NCI-H1436 treated with DMSO at 0.1 percent for 48 hours (cell line): ENCODE measurements at places on chromosomes 3 and 15.

- DNase-seq, result no peak
Observed at GRCh38 chr3:122006267-122006666, 15.8 kb downstream of the ILDR1 start.

DNA sequence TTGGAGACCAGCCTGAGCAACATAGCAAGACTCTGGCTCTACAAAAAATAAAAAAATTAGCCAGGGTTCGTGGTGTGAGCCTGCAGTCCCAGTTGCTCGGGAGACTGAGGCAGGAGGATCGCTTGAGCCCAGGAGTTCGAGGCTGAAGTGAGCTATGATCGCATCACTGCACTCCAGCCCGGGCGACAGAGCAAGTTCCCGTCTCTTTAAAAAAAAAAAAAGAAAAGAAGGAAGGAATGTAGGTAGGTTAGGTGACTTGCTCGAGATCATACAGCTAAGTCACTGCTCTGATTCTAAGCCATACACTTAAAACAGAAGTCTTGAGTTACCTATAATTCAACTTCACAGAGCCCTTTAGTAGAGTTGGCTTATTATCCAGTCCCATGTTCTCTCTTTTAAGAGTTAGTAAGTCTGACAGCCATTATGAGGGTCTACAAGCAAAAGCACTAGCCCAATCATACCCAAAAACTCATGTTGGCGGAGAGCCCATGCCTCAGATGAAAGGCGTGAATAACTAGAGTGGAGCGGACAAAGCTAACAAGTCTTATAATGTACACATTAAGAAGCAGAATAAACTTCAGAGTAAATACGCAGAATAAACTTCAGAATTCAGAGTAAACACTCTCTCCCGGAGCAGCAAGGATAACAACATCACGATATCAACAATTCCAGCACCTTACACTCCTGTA lies 768 bp downstream of the AAGAB start:
- no peak for DNase-seq

GRCh38 chr3:151219056-151219455 lies 16.0 kb upstream of the GPR171 start:
- no peak for DNase-seq

DNA sequence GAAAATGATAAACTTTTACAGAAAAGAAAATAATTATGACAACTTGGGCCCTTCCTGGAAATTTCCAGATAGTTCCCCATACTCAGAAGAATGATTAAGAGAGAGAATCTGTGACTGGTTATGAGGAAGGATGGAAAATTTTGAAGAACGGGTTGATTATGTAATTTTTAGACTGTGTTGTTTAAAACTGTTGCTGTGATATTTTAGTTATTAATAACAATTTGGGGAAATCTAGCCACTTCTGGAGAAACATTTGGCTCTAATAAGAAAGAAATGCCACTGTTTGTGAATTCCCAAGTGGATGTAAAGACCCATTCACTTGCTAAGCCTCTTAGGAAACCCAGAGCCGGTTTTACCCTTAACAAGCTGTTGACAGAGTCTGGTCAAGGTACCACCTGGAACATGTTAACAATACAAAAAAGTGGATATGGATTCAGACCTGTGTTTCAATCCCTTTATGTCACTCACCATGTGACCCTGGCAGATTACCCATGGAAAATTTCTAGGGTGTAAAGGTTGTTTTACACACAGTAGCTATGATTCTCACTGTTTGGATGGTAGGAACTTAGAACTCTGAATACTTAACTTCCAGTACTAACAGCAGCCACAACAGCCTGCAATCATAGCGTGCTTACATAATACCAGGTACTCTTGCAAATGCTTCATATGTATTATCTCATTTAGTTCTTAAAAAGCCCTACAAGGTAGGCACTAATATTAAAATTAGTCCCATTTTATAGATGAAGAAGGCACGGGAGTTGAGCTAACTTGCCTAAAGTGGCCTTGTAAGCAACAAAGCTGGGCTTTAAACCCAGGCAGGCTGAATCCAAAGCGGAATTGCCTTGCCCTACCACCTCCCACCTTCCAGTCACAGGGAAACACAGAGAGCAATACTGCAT lies 32.0 kb downstream of the ZBTB38 start:
- DNase-seq, result no peak

DNA sequence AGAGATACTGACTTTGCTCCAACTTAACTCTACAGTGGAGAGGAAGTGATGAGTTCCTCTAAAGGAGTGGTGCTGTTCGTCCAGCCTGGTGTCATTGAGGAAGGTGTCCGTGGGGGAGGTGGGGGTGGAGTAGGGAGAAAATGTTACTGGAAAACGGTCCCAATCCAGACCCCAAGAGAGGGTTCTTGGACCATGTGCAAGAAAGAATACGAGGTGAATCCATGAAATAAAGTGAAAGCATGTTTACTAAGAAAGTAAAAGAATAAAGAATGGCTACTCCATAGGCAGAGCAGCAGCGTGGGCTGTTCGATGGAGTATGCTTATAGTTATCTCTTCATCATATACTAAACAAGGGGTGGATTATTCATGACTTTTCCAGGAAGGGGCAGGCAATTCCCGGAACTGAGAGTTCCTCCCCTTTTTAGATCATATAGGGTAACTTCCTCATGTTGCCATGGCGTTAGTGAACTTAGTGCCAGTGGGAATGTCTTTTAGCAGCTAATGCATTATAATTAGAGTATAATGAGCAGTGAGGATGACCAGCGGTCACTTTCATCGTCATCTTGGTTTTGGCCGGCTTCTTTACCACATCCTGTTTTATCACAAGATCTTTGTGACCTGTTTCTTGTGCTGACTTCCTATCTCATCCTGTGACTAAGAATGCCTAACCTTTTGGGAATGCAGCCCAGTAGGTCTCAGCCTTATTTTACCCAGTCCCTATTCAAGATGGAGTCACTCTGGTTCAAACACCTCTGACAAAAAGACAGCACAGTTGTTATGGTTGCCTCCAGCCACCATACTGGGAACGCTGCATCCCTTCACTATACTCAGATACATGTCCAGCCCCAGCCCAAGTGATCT lies 38.6 kb downstream of the CLEC3B start:
- DNase-seq, result no peak

DNA sequence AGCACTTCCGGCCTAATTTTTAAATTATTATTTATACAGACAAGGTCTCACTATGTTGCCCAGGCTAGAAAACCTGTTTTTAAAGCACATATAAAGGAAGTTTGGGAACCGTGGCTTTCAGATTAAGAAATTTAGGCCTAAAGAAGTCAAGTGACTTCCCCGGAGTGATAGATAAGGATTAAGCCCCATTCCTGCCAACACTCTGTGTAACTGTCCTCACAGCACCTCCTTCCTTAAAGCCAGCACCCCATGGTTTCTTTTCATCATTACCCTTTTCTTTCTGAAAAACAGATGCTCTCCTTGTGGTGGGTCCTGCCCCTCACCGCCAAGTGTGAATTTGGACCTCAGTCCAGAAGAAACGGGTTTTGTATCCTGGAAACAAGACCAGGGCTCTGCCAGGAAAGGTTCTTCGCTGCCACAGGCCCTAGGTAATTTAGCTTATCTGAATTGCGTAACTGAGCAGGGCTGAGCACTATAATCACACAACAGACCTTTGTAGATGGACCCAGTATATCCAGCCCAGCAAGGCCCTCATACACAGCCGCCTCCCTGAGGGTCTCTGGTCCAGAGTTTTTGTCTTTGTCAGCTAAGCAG lies 231.3 kb downstream of the PLCL2 start:
- DNase-seq, result no peak

DNA sequence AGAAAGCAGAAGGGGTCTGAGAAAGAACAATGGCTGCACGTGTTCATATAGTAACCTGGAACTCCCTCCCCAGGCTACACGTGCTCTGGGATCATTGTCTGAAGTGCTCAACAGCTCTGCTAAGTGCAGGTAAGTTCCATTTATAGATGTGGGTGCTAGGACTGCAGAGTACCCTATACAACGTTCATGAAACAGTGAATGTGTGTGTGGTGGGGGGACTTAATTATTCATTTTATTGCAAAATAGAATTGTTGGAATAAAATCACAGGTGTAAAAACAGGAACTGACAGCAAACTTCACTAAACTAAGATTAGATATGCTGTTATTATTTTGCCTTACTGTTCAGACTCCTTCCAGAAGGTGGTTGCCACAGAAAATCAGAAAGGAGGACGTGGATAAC lies 68.5 kb downstream of the CCR4 start:
- no peak for DNase-seq

GRCh38 chr15:56906766-56907165 lies 11.7 kb upstream of the TCF12 start:
- DNase-seq, result no peak

- DNase-seq, result no peak
Observed at GRCh38 chr3:192621909-192622308, 105.4 kb downstream of the FGF12 start.

DNA sequence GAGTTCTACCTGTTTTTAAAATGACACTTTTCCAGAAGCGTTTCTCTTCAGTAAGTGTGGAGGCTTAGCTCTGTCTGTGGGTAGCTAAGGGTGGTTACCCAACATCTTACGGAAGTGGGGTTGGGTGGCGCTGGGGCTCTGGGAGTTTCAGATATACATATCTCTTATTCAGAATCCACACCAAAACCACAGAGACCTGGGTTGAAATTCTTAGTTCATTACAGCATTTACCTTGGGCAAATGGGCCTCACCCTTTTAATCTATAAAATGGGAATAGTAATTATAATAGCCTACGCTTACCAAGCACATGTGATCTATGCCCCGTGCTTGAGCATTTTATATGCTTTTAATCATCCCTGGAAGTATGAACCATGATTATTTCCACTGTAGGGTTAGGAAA lies 9.4 kb downstream of the PTPRG start:
- DNase-seq, result no peak

DNA sequence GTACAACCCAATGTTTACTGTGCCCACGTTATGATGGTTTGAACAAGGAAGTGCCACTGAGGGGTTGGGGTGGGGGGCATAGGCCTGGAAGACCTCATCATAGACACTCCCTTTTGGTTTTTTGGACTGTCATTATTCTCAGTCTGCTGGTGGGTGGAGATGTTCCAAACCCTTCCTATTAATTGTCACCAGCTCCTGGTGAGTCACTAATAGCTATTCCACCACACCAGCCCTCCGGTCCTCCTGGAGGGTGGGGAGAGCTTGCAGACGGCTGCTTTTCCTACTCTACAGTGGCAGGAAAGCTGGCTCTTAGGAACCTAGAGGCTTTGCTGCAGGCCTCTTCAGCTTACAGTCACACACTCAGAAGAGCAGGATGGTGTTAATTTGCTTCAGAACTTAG lies 9.0 kb upstream of the COPG1 start:
- no peak for DNase-seq

- no peak for DNase-seq
Observed at GRCh38 chr15:48936666-48937065, 27.1 kb downstream of the SHC4 start.

DNA sequence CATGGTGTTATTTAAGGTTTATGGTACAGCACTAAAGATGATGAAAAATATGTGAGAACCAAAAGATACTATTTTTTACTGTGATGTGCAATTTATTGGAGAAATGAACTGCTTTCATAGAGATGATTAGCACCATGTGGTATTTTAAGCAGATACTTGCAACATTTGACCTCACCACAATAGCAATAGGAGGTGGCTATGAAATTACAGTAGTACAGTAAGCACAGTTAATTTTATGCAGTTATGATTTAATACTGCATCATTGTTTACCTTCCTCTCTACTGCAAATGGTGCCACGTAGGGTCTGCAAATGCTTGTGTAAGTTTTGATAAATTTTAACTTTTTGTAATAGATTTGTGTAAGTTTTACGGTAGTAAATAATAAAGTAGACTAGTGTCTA lies 14.0 kb downstream of the PYGO1 start:
- no peak for DNase-seq

DNA sequence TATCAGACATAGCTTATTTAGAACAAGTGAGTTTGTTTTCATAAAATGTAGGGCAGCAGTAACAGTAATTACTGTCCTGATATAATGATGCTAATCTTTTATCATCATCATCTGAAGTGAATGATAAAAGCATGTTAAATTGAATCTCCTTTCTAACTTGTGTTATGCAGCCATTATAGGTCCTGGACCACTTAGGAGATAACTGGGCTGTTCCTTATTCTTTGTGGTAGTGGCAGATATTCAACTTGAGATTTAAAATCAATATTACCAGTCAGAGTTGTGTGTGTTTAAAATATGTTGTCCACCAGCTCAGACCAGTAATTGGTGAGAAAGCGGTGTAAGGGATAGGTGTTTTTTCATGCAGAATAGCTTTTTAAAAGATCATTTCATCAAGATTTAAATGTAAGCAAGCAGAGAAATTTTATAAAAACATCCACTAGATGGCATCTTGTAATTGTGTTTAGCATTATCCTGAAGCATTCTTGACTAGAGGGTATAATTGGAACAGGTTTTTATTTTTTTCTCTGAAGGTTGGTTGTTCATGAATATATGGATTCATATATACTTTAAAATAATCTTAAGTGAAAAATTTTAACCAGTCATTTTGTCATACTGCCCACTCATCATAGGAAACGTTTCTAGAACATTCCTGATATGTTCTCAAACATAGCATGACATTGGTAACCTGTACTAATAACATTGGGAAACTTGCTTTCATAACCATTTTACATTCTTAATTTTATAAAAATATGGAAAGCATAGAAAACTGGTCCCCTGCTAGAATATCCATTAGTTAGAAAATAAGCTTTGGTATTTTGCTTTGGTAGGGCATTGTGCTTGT lies 153.9 kb downstream of the BBX start:
- peak; percentile 46 for DNase-seq

- DNase-seq, result no peak
Observed at GRCh38 chr15:44311136-44311535, 22.6 kb downstream of the GOLM2 start.

DNA sequence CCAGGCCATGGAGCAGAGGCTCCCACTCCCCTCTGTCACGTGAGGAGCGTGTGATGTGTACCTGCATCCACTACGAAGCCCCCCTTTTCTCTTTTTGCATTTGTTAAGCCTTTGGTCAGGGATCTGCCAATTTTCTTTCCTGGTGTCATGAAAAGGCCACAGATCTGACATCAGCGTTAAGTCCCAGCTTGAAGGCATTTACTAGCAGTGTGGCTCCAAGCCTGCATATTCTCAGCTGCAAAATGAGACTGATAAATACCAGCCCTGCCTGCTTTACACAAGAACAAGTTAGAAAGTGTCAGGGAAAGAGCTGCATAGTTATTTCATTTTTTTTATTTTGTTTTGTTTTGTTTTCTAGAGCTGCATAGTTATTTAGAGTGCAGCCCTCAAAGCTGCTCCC lies 2.3 kb upstream of the ANKRD63 start:
- DNase-seq, result no peak

DNA sequence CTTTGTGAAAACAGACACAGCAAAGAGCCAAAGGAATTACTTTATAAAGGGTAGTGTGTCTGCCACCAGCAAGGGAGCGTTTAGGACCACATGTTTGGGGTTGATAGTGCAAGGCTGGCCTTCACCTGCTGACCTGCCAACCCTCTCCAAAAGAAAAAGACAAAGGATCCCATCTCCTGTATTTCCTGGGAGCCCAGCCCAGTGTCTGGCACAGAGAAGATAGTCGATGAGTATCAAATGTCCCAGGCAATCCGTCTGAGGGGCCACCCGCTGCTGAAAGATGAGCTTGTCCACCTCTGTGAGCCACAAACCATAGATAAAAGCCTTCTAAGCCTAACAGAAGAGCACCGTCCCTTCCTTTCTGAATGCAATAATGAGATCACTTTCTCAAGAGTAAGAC lies 154.8 kb upstream of the CTNNB1 start:
- no peak for DNase-seq
